ENCODE measurements at places on chromosomes 1 and 21. TPM values are rescaled to one million over a fixed set of nuclear protein-coding genes. Genes with fewer than 3 reads are reported as not detected.

- no peak overlapping the region for H3K4me3 ChIP-seq
- no peaks in the 10 kb centered on the region for H3K36me3 ChIP-seq
- H3K27me3 ChIP-seq, result no peaks in the 10 kb centered on the region
- DNase-seq, result peak; percentile 44
These were observed 11.8 kb downstream of the TESK2 start for GRCh38 chr1:45479039-45479748.

- DNase-seq, result no peak
- no peak overlapping the region for H3K27ac ChIP-seq
- no peak overlapping the region for H3K4me3 ChIP-seq
- no peaks in the 10 kb centered on the region for H3K4me1 ChIP-seq
- H3K36me3 ChIP-seq, result no peaks in the 10 kb centered on the region
- H3K27me3 ChIP-seq, result no peaks in the 10 kb centered on the region
These were observed 8.6 kb downstream of the CRABP2 start for GRCh38 chr1:156696755-156697154.

GRCh38 chr1:72366466-72366865 lies 84.1 kb upstream of the NEGR1 start:
- no peak overlapping the region for H3K27ac ChIP-seq
- peak; percentile 81 for DNase-seq
- H3K27me3 ChIP-seq, result no peaks in the 10 kb centered on the region
- H3K4me3 ChIP-seq, result no peak overlapping the region
- H3K36me3 ChIP-seq, result no peaks in the 10 kb centered on the region

DNA sequence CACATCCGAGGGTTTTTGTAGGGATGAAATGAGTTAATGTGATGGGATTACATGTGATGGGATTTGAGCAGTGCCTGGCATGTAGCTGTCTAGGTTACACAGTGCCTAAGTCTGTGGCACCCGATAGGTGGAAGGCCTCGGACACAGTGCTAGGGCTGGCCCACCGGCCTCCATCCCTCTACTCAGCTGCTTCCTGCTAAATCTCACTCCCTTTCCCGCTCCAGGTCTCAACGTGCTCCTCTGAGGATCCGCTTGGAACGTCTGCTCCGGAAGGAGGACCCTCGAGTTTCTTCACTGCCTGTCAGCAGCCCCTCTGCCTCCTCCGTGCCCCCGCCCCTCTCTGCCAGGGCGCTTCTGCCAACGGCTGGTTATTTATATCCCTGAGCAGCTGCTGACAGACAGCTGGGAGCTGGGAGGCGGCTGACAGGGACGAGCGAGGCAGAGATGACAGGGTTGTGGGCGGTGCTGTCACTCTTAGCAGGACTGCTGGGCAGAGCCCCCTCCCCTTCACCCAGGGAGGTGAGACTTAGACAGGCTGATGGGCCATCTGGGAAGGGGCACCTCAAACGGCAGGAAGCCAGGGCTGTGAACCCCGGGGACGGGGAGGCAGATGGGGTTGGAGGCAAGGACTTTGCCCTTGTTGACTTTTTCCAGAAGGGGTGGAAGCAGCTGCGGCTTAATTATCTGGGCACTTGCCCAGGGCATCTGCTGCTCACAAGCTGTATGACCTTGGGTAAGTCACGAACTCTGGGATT lies 26.6 kb upstream of the LRRN2 start:
- no peaks in the 10 kb centered on the region for H3K27me3 ChIP-seq
- H3K4me1 ChIP-seq, result peaks cover 9% of the 10 kb centered on the region
- H3K4me3 ChIP-seq, result no peak overlapping the region
- H3K36me3 ChIP-seq, result no peaks in the 10 kb centered on the region

- H3K4me1 ChIP-seq, result no peaks in the 10 kb centered on the region
- no peaks in the 10 kb centered on the region for H3K36me3 ChIP-seq
- no peak overlapping the region for H3K4me3 ChIP-seq
- no peak overlapping the region for H3K27ac ChIP-seq
- DNase-seq, result no peak
These were observed 104.2 kb downstream of the SIM2 start for GRCh38 chr21:36803051-36803645.

Gene CAMK2N1
- 10.4 TPM for total RNA-seq

Gene GJA9
- total RNA-seq, result not detected

DNA sequence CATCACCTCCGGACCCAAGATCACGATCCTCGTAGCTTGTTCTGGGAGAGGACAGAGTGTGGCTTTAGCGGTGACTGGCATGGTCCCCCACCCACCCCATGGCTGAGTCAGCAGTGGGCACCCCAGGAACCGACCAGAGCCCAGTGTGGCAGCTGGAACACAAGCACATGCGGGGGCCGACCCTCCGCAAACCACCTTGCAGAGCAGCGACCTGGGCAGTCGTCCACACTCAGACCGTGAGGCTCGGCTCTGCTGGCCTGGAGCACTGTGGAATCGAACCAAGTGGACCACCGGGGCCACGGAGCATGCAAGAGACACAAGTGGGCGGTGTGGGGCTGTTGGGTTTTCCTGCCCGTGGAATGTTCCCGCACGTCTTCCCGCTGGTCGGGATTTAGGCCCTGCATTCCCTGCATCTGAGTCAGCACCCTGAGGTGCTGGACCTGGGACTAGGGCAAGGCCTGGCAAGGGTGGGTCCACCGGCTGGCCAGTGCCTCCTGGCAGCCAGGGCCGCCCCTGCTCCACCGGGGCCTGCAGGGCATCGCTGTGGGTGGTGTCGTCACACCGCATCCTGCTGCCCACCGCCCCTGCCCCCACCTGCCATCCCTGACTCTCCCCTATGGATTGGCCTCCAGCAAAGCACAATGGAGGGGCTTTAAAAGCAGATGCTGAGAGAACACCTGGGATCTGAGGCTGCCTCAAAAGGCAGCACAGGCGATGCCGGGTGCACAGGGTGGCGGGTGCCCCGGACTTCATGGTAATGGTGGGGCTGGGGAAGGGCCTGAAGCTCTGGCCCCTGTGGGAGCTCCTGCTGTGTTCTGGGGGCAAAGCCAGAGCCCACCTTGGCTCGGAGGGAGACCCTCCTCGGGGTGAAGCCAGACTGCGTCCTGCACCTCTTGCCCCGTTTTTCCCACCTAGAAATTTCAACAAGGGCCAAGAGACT lies 18.5 kb downstream of the MORN1 start:
- H3K27ac ChIP-seq, result no peak overlapping the region
- no peaks in the 10 kb centered on the region for H3K4me1 ChIP-seq
- DNase-seq, result peak; percentile 10
- no peaks in the 10 kb centered on the region for H3K36me3 ChIP-seq

- no peak overlapping the region for H3K27ac ChIP-seq
- H3K27me3 ChIP-seq, result no peaks in the 10 kb centered on the region
- DNase-seq, result peak; percentile 31
- H3K4me1 ChIP-seq, result no peaks in the 10 kb centered on the region
- no peak overlapping the region for H3K4me3 ChIP-seq
These were observed 180.7 kb downstream of the ZBTB18 start for GRCh38 chr1:244231572-244232315.

- no peak overlapping the region for H3K27ac ChIP-seq
- H3K4me1 ChIP-seq, result no peaks in the 10 kb centered on the region
- no peaks in the 10 kb centered on the region for H3K36me3 ChIP-seq
These were observed 8.7 kb downstream of the NPHP4 start for GRCh38 chr1:5983361-5984103.

- no peak overlapping the region for H3K4me3 ChIP-seq
- no peaks in the 10 kb centered on the region for H3K4me1 ChIP-seq
- no peak for DNase-seq
- no peaks in the 10 kb centered on the region for H3K36me3 ChIP-seq
- H3K27ac ChIP-seq, result no peak overlapping the region
These were observed 74.4 kb upstream of the GRIK3 start for GRCh38 chr1:37108596-37109188.

DNA sequence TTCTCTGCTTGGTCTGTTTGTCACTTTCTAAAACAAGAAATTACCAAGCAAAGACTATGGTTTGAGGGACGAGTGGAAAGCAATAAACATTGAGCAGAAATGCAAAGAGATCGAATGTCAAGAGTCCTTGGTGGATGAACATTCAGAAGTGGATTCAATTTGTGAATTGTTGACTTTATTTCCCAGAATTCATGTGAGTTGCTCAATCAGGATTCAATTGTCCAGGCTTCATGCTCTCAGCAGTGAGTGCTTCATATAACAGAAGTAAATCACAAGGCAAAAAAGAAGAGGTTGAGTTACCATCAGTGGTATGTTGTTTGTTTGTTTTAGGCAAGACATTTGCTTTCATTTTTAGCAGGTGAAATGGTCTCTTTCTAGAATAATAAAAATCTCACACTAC lies 31.9 kb downstream of the NGF start:
- no peaks in the 10 kb centered on the region for H3K36me3 ChIP-seq
- no peaks in the 10 kb centered on the region for H3K4me1 ChIP-seq

Gene IFNLR1
- 3.9 TPM for total RNA-seq

DNA sequence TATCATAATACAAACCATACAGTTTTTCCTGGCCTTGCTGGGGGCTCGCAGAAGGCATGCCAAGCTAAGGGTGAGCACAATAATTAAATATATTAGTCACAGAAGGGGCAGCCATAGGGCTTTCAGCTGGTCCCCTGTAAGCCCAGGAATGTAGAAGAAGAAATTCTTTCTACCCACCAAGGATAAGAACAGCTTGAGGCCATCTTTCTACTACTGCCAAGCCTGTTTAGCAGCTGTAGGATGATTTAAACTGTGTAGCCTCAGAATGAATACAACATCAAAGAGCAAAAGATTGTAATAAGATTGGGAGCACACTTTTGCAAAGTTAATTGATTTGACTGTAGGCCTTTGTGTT lies 171.5 kb downstream of the LRRC7 start:
- H3K27ac ChIP-seq, result no peak overlapping the region
- no peak for DNase-seq
- no peaks in the 10 kb centered on the region for H3K36me3 ChIP-seq
- H3K4me1 ChIP-seq, result no peaks in the 10 kb centered on the region
- no peaks in the 10 kb centered on the region for H3K27me3 ChIP-seq
- no peak overlapping the region for H3K4me3 ChIP-seq

DNA sequence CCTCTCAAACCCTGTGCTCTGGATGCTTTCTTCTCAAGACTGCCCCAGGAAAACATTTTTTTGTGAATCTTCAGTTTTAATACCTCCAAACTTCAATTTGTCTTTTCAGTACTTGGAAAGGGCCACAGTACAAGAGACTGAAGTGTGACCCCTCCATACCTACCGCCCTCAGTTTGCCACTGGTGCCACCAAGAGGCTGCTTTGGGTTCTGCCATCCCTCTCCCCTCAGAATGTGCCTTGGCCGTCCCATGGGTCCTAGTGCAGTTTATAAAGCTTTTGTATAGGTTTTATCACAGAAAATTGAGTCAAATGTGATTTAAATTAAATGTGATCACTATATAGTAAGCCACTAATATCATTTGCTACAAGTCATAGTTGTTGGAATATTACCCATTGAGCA lies 60.8 kb upstream of the PGD start:
- H3K4me1 ChIP-seq, result no peaks in the 10 kb centered on the region
- no peak overlapping the region for H3K4me3 ChIP-seq
- peaks cover 76% of the 10 kb centered on the region for H3K36me3 ChIP-seq
- no peak overlapping the region for H3K27ac ChIP-seq
- no peaks in the 10 kb centered on the region for H3K27me3 ChIP-seq
- no peak for DNase-seq

Gene MRPS15
- total RNA-seq, result 51.4 TPM

DNA sequence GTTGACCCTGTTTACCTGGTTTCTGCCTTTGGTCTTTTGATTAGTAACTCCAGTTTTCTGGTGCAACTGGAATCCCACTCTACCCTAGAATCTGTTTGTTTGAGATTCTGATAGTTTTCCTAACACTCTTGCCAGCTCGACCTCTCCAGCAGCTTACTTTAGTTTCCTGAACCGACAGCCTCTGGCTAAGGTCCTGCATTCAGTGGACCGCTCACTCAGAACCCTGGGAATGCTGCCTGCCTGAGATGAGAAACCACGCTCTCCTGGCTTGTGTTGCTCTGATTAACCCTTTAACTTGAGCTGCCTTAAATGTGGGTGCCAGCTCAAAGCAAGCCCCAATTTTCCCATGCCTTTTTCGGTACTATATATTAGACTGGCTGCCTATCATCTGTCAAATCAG lies 45.3 kb upstream of the SIPA1L2 start:
- peak overlapping the region; percentile 50 for H3K4me3 ChIP-seq
- no peaks in the 10 kb centered on the region for H3K36me3 ChIP-seq
- DNase-seq, result peak; percentile 70
- no peak overlapping the region for H3K27ac ChIP-seq
- H3K27me3 ChIP-seq, result no peaks in the 10 kb centered on the region
- no peaks in the 10 kb centered on the region for H3K4me1 ChIP-seq

Gene FOXE3
- not detected for total RNA-seq

GRCh38 chr1:6184083-6184783 lies 4.1 kb upstream of the CHD5 start:
- H3K27ac ChIP-seq, result no peak overlapping the region
- no peaks in the 10 kb centered on the region for H3K27me3 ChIP-seq
- H3K4me3 ChIP-seq, result no peak overlapping the region
- H3K36me3 ChIP-seq, result peaks cover 19% of the 10 kb centered on the region
- DNase-seq, result no peak

DNA sequence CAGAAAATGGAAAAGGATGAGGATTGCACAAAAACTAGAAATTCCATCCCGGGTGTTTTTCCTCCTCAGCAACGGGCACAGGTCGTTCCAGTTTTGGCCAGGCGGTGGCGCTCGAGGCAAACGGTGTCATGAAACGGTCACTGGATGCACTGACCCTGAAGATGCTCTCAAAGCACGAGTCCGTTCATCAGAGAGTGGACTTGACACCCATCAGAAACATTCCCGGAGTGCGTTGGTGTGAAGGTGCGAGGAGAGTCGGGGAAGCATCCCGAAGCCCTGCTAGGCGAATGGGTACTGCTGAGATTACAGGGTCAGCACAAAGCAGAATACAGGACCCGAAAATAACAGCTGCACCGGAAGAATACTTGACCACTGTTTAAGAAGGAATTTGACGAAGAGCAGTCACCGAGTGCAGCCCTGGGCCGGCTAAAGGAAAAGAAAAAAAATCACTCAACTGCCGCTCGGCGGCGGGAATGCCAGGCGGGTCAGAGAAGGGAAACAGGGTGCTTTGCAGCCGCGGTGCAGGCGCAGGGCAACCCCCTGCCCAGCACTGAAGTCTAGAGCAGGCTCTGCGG lies 71.7 kb upstream of the ETS2 start:
- peak; percentile 88 for DNase-seq
- H3K27ac ChIP-seq, result peak overlapping the region; percentile 63
- H3K4me1 ChIP-seq, result no peaks in the 10 kb centered on the region
- H3K4me3 ChIP-seq, result no peak overlapping the region
- no peaks in the 10 kb centered on the region for H3K27me3 ChIP-seq

- no peaks in the 10 kb centered on the region for H3K36me3 ChIP-seq
- no peak overlapping the region for H3K27ac ChIP-seq
- no peaks in the 10 kb centered on the region for H3K4me1 ChIP-seq
- H3K4me3 ChIP-seq, result no peak overlapping the region
- DNase-seq, result no peak
These were observed 33.9 kb upstream of the ATP2B4 start for GRCh38 chr1:203592730-203593129.

- H3K36me3 ChIP-seq, result no peaks in the 10 kb centered on the region
- DNase-seq, result peak; percentile 46
- no peak within 1 kb of the TSS for H3K4me3 ChIP-seq
- no peak within 1 kb of the TSS for H3K27ac ChIP-seq
- H3K27me3 ChIP-seq, result peaks cover 16% of the 10 kb centered on the region
- H3K4me1 ChIP-seq, result no peaks in the 10 kb centered on the region
These were observed at the start of gene HPCA for GRCh38 chr1:32886004-32886827. Gene HPCA (plus strand): TSS chr1:32886491. CDS start chr1:32888899, 2,408 bp downstream.

Gene SPATA21
- total RNA-seq, result not detected

- H3K27ac ChIP-seq, result no peak overlapping the region
- H3K36me3 ChIP-seq, result no peaks in the 10 kb centered on the region
- H3K27me3 ChIP-seq, result no peaks in the 10 kb centered on the region
These were observed 307.0 kb downstream of the ST6GALNAC3 start for GRCh38 chr1:76381450-76382097.

Gene CRNN
- not detected for total RNA-seq

Gene MIXL1
- not detected for total RNA-seq

GRCh38 chr1:77742011-77742555 lies 17.6 kb downstream of the USP33 start:
- H3K27ac ChIP-seq, result no peak overlapping the region
- no peak overlapping the region for H3K4me3 ChIP-seq
- no peaks in the 10 kb centered on the region for H3K27me3 ChIP-seq
- no peaks in the 10 kb centered on the region for H3K36me3 ChIP-seq
- DNase-seq, result no peak
- H3K4me1 ChIP-seq, result no peaks in the 10 kb centered on the region

All from right lobe of liver (tissue), 6 donors.